ENCODE measurements at places on chromosomes 13 and 19. TPM values are rescaled to one million over a fixed set of nuclear protein-coding genes. Genes with fewer than 3 reads are reported as not detected.

EFNB2 gene
- total RNA-seq: 17.5 TPM

PTBP1 gene
- 68.6 TPM for total RNA-seq

ZNF723 gene
- total RNA-seq: not detected

DNA sequence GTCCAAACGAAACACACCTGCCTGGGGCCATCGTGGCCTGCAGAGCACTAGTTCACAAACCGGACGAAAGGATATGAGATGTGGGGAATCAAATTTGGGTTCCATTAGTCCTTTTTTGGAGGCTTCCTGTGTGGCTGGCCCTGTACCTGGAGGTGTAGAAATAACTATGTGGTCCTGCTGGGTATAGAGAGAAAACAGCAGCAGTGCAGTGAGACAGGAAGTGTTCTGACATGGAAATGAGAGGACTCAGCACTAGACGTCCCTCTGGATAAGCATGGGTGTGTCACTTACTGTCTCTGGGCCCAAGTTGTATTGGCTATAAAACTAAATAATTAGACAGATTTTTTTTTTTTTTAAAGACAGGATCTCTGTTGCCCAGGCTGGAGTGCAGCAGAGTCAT lies 12.3 kb downstream of the KDELR1 start:
- ATAC-seq: no peak

GRCh38 chr19:40217934-40218890 lies at the start of gene TTC9B:
TSS of gene TTC9B (minus strand) at chr19:40218384. CDS start at chr19:40218381, 3 bp downstream.
- no peak for ATAC-seq

DNA sequence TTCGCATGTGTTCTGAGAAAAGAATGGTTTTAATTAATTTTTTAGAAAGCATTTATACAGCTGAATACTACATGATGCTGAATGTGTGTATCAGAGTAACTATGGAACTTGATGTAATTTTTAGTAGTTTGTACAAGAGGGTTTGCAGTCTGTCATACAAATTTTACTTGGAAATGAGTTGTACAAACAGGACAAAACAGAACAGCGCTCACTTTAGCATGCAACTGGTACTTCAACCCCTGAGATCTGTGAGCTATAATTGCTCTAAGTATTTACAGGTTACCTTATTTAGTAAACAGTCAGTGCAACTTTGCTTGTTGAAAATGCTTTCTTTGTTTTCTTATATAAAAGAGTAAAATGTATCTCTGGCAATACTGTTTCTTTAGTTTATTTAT lies 706 bp downstream of the TNFRSF19 start:
- no peak for ATAC-seq

DNA sequence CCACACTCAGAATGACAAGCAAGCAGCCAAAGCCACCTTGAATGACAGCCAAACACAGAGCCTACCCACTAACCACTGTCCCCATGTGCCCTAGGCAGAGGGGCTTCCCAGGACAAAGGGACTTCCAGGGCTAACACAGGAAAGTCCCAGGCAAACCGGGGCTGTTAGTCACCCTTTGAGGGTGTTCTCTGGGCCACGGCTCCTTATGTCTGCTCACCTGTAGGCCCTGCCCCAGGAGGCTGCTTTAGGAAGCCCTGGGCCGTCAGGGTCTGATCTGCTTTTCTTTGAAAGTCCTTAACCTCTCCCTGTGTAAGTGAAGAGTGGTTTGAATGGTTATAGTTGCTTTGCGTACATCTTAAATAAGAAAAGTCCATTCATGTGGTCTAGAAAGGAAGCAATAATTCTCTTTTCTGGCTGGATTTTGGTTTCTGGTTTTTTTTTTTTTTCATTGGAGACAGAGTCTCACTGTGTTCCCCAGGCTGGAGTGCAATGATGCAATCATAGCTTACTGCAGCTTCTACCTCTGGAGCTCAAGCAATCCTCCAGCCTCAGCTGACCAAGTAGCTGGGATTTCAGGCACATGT lies 161.4 kb downstream of the EFNB2 start:
- ATAC-seq: no peak

GRCh38 chr13:75038393-75039113 lies 443.4 kb downstream of the TBC1D4 start:
- no peak for ATAC-seq

All from gastroesophageal sphincter (tissue), 4 donors.